ENCODE measurements at places on chromosomes 6 and 20. TPM values are rescaled to one million over a fixed set of nuclear protein-coding genes. Genes with fewer than 3 reads are reported as not detected.

SLC17A1 gene
- not detected for total RNA-seq

INSM1 gene
- total RNA-seq, result 0.05 TPM

TFAP2D gene
- not detected for total RNA-seq

SRSF12 gene
- 0.28 TPM for total RNA-seq

ARFGEF3 gene
- total RNA-seq, result 1.5 TPM

ZSCAN9 gene
- 14.4 TPM for total RNA-seq

GZF1 gene
- 18.0 TPM for total RNA-seq

IRF4 gene
- 0.72 TPM for total RNA-seq

TSPO2 gene
- not detected for total RNA-seq

HNF4A gene
- total RNA-seq, result 0.28 TPM
